EH (cell line): ENCODE measurements at places on chromosomes 2 and 18.
A peak's percentile ranks its signal among the peaks of the same experiment; 100 is the strongest.

DNA sequence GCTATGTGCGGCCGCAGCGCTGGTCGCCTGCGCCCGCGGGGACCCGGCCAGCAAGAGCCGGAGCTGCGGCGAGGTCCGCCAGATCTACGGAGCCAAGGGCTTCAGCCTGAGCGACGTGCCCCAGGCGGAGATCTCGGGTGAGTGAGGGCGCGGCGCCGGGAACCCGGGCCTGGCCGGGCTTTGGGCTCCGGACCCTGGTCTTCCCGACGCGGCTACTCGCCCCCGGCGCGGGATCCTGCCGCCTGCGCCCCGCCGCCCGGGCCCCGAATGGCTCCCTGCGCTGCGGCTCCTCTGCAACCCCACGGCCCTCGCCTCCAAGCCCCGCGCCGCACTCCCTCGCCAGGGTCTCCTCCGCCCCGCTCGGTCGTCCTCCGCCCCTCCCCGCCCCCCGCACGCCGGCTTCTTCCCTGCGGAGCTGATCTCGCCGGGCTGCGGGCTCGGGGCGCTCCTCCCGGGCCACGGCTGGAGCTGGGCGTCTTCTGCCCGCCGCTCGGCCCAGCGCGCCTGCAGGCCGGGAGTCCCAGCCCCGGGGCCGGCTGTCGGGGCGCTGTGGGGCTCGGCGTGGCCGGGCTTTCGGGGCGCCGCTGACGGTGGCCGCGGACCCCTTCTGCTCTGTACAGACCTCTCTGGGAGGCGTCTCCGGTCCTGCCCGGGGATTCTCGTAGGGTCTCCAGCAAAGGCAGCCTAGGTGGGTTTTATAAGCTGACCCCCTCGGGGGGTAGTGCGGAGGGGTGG, 652 bp downstream of the GPC1 start:
- DNase-seq, result no peak

DNA sequence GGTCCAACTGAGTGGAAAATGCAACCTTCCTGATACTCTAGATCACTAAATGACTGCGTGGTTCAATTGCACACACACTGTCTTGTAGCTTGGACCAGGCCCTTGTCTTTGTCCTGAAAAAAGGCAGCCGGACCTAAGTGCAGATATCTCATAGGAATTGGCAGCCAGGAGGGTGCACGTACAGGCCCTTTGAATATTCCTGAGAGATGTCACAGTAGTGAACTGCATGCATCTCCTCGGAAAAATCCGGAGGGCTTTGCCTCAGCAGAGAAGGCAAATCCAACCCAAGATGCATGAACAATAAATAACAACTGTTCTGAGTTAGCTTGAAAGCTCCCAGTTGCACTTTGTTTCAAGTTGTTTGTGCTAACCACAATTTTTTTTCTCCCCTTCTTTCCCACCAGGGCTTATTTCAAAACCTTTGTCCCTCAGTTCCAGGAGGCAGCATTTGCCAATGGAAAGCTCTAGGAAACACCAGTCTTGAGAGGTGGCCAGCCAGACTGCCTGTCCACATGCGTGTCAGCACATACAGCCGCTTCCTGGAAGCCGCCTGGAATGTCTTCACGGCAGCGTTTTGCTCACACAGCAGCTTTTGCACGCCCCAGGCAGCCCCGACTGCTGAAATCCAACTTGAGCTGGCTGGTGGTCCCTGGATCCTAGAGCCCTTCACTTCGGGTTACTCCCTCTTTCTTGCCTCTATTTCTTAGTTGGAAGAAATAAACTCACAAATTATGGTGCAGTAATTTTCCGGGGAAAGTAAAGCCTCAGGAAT, 54.4 kb upstream of the FOSL2 start:
- DNase-seq, result peak; percentile 95

DNA sequence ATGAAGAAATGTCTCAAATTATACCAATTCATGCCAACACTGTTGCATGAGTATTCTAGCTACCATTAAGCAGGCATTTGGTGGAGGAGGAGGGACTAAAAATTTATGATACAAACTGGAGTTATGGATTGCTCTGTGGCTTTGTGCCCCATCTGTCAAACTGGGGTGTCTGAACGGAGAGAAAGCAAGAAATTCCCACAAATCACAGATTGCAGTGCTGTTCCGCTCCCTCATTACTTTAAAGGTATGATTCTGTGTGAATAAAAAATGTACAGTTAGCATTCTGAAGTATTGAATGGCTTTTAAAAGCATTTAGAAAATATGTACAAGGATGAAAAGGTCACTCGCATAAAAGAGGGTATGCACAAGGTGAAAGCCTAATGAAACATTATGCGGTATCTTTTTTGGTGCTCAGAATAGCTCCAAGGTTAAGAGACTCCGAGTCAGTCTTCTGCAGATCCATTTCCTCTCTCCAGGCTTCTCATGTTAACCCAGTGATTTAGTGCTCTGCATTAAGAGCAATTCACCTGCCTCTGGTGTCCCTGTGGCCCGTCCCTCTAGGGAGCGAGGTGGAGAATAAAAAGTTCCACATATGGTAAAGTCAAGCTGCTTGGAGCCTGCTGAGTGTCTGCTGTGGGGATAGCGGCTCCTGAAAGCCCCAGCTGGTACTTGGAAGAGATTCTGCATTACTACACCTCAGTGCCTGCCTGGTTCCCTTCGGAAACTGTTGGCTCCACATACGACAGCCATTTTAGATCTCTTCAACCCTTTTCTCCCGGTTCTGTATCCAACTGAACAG, 184.2 kb downstream of the ZNF521 start:
- DNase-seq, result no peak

DNA sequence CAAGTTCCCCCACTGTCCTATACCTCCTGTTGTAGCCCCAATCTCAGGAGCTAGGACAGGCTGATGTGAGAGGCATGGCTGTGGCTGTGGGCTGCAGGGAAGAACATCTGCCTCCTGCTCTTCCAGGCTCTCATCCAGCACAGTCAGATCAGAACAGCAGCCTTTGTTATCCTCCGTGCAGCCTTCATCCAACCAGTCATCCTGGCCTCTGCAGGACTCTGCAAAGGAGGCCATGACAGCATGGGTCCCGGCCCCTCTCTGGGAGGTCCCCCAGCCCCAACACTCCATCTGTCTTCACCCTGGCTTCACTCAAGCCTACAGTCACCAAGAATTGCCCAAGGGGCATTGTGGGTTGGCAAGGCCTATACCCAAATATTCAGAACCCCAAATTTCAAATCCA, 223.2 kb upstream of the COPS8 start:
- DNase-seq, result no peak
